ENCODE measurements at places on chromosomes 1 and 21.

GRCh38 chr1:244599937-244600350 is 53.0 kb upstream of the DESI2 start:
- DNase-seq = peak; percentile 15

DNA sequence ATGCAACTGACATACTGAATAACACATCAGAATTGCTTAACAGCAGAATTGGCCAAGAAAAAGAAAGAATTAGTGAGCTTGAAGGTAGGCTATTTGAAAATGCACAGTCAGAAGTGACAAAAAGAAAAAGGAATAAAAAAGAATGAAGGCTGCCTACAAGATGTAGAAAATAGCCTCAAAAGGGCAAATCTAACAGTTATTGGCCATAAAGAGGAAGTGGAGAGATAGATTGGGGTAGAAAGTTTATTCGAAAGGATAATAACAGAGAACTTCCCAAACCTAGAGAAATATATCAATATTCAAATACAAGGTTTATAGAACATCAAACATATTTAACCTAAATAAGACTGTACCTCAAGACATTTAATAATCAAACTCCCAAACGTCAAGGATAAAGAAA is 67.5 kb downstream of the ATP6V1G3 start:
- no peak for DNase-seq

DNA sequence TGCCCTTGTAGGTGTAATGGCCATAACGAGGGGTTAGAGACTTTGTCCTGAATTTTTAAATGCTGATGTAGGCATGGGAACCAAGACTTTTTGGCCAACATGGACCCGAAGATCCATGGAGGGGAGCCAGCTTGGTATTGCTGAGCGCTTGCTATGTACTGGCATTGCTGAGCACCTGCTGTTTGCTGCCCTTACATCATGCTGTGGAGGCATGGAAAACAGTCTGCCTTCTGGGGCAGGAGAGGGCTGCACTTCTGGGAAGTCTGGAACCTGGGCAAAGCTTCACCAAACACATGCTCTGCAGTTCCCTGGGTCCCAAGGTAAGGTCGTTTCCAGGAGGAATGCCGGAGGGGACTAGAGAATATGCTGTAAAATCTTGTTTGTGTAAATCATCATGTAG is 86.3 kb upstream of the CNIH3 start:
- no peak for DNase-seq

- DNase-seq = no peak
These were observed 19.1 kb downstream of the DDAH1 start for GRCh38 chr1:85445906-85446305.

- no peak for DNase-seq
These were observed 56.1 kb downstream of the KCNN3 start for GRCh38 chr1:154813846-154814505.
